Stimulated activated CD8-positive, alpha-beta memory T cell treated with anti-CD3 and anti-CD28 coated beads, Interleukin-4, amount 100 ng/mL, for 24 hours (primary cell): ENCODE measurements at places on chromosomes 3 and 15.

GRCh38 chr15:47461652-47462141, 255.6 kb upstream of the SEMA6D start:
- DNase-seq: no peak

DNA sequence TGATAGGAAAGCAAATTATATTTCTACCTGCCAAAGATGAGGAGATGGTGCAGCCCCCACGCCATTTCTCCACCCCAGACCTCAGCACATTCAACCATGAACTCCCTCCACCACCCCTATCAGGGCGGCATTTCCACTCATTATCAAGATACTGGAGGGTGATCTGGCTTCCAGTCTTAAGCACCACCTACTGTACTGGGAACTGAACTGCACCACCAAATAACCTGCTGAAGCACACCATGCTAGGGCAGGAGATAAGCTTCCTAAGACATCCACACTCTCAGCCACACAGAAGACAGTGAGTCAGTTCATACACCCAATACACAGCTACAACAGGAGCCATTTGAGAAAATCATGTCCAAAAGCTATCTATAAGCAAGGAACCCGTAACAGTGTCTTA, 98.8 kb downstream of the FGF7 start:
- DNase-seq: no peak

DNA sequence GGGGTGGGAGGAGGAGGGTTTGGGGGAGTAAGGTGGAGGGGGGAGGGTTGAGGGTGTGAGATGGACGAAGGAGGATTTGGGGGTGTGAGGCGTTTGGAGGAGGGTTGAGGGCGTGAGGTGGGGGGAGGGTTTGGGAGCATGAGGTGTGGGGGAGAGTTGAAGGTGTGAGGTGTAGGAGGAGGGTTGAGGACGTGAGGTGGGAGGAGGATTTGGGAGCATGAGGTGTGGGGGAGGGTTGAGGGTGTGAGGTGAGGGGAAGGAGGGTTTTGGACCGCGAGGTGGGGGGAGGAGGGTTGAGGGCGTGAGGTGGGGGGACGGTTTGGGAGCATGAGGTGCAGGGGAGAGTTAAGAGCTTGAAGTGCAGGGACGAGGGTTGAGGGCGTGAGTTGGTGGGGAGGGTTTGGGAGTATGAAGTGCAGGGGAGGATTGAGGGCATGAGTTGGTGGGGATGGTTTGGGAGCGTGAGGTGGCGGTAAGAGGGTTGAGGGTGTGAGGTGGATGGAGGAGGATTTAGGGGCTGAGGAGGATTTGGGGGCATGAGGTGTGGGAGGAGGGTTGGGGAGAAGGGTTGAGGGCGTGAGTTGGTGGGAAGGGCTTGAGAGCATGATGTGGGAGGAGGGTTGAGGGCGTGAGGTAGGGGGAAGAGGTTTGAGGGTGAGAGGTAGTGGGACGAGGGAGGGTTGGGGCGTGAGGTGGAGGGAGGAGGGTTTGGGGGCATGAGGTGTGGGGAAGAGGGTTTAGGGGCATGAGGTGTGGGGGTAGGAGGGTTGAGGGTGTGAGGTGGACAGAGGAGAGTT, 1.2 kb downstream of the MLF1 start:
- DNase-seq: no peak

- no peak for DNase-seq
These were observed 47.9 kb upstream of the TRAK1 start for GRCh38 chr3:42043099-42043813.

GRCh38 chr3:114974387-114974786, 172.7 kb downstream of the ZBTB20 start:
- no peak for DNase-seq

DNA sequence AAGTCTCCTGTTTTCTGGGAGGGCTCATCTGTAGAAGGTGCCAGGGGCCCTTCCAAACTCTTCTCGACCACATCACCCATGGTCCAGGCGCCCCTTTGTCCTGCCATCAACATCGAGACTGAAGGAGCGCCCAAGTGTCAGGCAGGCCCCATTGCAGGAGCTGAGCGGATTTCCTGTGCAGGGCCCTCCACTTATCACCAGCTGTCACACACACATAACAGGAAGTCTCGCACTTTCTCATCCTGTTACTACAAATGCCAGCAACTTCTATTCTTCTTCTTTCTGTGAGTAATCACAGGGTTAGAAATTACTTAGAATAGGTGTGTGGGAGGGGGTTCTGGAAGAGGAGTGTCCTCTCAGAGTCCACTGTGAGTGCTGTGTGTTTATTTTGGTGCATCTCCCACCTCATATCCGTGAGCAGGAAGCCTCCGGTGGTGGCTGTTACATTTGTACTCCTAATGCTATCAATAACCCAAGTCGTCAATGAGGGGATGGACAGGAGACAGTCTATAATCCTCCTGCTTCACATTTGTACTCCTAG, at the start of gene KLHL6:
Gene KLHL6, minus strand, starts transcription at position 166 of the 541 bp plus-strand sequence. Its CDS starts 53 bp downstream, at position 113.
- peak; percentile 56 for DNase-seq

GRCh38 chr15:23806980-23807379, 119.9 kb upstream of the NDN start:
- no peak for DNase-seq

- DNase-seq: no peak
These were observed 11.7 kb upstream of the LACTB start for GRCh38 chr15:63109920-63110319.

GRCh38 chr3:106326941-106327695, 458.3 kb upstream of the CBLB start:
- DNase-seq: no peak

DNA sequence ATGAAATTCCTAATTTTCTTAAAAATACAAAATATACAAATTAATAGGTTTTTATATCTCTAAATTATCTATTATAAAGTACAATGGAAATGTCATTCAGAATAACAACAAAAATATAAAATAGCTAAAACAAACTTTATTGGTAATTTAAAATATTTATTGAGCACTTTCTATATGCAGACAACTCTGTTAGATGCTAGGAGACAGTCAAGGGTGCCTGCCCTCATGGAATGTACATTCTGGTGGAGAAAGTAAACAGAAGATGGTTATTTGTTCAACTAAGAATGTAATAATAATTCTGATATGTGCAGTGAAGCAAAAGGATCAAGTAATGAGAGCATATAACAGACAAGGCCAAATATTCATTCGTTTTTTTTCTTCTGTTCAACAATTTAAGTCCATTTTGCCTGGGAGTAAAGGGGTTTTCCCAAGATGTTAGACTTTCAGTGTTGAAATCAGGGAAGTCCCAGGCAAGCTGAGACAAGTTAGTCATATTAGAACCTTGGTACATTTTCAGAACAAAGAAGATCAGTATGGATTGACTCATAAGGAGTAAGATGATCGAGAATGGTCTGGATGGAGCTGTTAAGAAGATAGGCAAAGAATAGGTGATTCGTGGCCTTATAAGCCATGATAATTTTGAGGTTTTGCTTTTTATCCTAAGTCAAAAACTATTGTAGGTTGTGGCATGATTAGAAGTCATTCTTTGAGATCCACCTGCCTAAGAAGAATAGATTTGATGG, 150.2 kb upstream of the MLF1 start:
- DNase-seq: no peak

DNA sequence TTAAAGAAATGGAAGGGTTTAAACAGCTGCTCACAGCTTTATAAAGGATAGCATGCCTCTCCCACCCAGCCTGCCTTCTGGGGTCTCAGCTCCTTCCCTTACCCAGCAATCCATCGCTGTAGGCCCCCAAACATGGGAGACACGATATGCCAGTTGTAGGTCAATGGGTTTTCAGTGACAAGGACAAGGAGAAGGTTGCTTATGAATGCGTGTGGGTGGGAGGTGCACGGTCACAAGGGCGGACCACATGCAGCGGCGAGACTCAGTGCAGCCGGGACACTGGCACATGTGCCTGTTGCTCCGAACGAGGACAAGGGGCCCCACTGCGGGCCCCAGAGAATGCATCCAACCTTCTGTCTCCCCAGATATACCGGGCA, 67.0 kb downstream of the MGLL start:
- no peak for DNase-seq

- DNase-seq: no peak
These were observed 552.6 kb upstream of the GOLIM4 start for GRCh38 chr3:168648321-168648720.

DNA sequence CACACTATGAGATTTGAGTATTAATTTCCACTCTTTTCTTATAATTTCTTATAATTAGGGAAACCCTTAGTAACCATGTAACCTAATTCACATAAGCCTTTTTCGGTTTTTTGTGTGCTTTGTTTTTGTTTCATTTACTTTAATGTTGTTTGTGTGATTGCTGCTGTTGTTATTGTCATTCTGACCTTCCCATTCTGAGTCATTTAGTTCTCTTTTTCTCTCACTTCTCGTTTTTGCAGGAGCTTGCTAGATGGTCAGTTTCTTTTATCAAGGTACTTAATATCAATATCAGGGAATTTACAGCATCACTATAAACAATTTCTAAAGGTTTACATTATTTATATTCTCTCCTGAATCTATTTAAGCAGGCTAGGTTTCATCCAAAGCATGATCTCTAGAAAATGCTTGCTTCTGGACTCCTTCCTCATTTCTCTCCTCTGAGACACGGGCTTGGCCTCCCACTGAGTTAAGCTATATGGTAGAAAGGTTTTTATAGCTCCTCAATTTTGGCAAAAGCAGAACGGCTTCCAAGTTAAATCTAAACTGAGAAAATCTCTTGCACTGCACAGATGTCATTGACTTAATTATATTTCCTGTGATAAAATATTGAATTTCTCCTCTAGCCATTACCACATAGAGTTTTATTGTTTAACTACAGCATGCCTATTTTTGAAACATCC, 534.2 kb downstream of the NSUN3 start:
- no peak for DNase-seq

DNA sequence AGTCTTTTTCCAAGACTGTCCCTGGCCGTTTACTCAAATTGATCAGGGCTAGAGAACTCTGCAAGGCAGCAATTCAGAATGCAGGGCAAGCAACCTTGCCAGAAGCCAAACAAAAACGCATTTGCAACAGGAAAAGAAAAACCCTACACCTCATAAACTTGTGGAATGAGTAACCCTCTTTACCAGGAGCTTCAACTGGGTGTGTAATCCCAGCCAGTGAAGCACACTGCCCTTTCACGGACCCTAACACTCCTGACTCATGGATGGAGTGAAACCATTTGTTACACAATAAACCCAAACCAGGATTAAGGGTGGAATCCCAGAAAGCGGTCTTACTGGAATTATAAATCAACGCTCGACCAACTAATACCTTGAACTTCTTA, 14.8 kb upstream of the LDHAL6B start:
- DNase-seq: no peak

DNA sequence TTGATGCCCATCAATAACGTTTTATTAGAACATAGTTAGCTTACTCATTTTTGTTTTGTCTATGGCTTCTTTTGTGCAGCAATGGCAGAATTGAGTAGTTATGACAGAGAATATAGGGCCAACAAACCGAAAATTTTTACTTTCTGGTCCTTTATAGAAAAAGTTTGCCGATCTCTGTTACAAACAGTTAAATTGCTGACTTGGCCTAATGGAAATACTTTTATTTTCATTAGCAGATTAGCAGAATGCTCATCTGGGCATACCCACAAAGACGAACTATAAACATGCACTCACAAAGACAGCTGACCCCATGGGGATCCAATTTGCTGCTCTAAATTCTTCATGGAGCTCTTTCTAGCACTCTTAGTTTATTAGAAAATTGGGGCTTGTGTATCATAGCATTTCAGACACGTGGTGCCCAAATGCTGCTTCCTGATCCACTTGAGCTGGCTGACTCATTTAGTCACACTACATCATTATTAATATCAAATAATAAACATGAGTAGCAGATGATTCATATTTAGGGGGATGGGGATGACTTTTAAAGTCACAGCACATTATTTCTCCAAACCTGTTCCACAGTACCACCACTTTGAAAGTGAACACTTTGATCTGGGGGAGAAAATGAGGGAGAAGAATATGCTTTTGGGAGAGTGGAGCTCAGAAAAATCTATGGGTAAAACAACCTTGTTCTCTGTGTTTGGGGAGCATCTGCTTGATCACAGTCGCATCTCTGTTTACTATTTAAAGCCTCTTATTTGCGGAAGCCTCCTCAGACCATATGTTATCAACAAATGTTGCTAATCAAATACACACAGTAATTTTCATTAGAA, 228.1 kb upstream of the FEZF2 start:
- no peak for DNase-seq

DNA sequence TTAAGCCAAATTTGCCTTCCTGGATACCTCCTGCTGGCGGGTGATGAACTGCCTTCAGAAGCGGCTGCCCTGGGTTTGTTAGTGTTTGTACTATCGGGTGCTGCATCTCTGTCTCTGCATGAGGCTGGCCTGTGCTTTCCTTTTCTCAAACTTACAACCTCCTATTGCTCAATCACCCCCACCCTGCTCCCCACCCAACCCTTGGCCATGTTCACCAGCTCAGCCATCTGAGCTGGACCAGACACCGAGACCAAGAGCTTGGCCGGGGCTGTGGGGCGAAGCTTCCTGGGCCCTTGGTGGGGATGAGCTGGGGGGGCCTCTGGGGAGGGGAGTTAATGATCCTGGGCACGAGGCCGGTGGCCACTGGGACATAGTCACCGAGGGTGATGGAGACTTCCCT, 16.8 kb upstream of the FBLN2 start:
- no peak for DNase-seq

DNA sequence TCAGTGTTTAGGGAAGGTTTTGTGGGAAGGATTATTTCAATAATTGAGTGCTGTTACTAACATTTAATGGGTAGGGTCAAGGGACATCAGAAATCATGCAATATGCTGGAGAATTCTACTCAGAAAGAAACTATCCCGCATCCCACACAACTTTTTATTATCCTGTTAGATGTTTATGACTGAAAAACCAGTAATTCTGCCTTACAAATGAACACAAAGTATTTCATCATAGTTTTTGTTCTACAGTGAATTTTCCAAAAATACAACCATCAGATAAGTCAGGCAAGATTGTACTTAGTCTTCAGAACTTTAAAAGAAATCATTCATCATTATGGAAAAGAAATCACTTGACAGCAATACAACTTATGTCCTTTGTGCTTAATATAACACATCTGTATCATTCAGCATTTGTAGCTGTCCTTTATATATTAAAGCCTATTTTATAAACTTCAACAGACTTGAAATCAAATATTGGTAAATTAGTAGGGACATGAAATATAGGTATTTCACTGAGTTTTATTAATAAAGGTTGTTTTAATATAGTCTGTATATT, 61.9 kb downstream of the TRPM7 start:
- no peak for DNase-seq

- no peak for DNase-seq
These were observed 447.2 kb downstream of the SHQ1 start for GRCh38 chr3:72401005-72401545.

DNA sequence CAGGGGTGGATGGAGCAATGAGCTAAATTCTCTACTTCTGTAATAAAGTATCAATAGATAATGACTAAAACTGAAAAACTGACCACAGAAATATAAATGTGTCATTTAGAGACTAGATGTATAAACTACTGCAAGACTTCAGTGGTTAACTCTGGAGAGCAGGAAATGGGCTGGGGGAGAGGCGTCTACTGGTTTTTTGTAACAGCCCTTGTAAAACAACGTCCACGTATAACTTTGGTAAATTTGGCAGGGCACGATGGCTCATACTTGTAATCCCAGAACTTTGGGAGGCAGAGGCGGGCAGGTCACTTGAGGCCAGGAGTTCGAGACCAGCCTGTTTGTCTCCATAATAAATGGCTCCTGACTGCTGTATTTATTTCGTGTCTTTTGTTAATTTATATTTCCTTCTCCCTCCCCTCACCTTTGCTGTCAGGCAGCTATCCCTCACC, 12.5 kb downstream of the RAB27A start:
- DNase-seq: no peak

GRCh38 chr15:52717481-52717880, 38.3 kb upstream of the ATOSA start:
- no peak for DNase-seq

- DNase-seq: no peak
These were observed 230.9 kb upstream of the FEZF2 start for GRCh38 chr3:62604298-62604697.

- no peak for DNase-seq
These were observed 13.6 kb downstream of the VPS39 start for GRCh38 chr15:42194513-42194912.
